NCI-H460 (cell line): ENCODE measurements at places on chromosomes 5 and 9. TPM values are rescaled to one million over a fixed set of nuclear protein-coding genes. Genes with fewer than 3 reads are reported as not detected.

Gene NOL8
- 30.5 and 38.5 TPM in 2 replicates for total RNA-seq

- DNase-seq = peak; percentile 67
Observed at GRCh38 chr9:121992571-121993212, 100.4 kb downstream of the TTLL11 start.

- DNase-seq = no peak
Observed at GRCh38 chr5:180376511-180376910, 23.4 kb upstream of the GFPT2 start.

Gene ARHGEF37
- 1.6 and 1.8 TPM in 2 replicates for total RNA-seq

- no peak for DNase-seq
Observed at GRCh38 chr9:126526218-126527108, 87.3 kb upstream of the LMX1B start.

Gene TPPP
- 0.54 and 0.63 TPM in 2 replicates for total RNA-seq

- DNase-seq = no peak
Observed at GRCh38 chr5:173299820-173300219, 28.4 kb downstream of the STC2 start.

DNA sequence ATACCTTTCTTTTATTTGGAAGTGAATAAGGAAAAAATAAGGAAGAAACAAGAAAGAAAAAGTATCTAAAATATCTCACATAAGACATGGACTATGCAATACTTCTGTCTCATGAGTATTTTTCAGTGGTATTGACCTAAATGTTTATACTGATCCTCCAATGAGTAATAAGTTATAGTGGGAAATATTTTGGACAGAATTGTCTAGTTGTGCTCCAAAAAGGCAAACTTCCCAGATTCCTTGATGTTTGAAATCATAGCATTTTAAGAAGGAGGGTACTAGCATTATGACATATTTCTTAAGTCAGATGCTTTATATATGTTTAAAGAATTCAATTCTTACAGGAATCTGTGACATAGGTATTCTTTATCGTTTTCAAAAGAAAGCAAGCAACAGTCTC lies 34.5 kb upstream of the BASP1 start:
- no peak for DNase-seq

Gene PKN3
- 5.9 and 7.4 TPM in 2 replicates for total RNA-seq
